ENCODE measurements at places on chromosomes 16 and 17.

DNA sequence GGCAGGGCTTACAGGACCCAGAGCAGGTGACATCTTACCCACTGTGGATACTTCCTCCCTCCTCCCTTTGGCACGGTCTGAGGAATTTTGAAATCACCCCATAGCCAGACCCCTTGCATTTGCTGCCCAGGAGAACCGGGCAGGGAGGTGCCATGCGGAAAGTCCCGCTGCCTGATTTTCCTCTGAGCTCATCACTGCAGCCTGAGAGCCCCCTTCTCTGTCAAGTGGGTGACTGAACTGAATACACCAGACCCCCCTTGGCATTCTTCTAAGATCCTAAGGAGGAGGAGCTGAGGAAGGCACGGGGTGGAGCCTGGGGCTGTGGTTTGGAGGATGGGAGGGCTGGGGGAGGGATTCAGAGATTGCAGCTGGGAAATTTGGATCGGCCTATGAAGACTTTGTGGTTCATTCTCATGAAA, 173.4 kb downstream of the RAB11FIP4 start:
- DNase-seq: no peak

GRCh38 chr16:1708768-1709180, 2.8 kb downstream of the MAPK8IP3 start:
- DNase-seq: no peak

- DNase-seq: no peak
Observed at GRCh38 chr17:9329251-9329921, 246.2 kb downstream of the STX8 start.

DNA sequence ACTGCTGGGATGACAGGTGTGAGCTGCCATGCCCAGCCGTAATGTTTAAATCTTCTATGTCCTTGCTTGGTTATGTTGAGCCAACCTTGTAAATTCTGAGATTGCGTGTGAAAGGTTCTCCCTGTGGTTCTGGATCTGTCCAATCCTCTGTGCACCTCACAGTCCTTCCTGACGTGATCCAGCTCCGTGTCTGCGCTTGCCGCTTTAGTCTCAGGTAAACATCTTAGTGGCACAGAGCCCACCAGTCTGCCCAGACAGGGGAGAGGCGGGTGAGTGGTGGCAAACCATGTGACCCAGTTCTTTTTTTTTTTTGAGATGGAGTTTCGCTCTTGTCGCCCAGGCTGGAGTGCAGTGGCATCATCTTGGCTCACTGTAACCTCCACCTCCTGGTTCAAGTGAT, 13.9 kb downstream of the SLC25A10 start:
- DNase-seq: no peak

- no peak for DNase-seq
Observed at GRCh38 chr17:17508019-17508535, 11.9 kb upstream of the RASD1 start.

DNA sequence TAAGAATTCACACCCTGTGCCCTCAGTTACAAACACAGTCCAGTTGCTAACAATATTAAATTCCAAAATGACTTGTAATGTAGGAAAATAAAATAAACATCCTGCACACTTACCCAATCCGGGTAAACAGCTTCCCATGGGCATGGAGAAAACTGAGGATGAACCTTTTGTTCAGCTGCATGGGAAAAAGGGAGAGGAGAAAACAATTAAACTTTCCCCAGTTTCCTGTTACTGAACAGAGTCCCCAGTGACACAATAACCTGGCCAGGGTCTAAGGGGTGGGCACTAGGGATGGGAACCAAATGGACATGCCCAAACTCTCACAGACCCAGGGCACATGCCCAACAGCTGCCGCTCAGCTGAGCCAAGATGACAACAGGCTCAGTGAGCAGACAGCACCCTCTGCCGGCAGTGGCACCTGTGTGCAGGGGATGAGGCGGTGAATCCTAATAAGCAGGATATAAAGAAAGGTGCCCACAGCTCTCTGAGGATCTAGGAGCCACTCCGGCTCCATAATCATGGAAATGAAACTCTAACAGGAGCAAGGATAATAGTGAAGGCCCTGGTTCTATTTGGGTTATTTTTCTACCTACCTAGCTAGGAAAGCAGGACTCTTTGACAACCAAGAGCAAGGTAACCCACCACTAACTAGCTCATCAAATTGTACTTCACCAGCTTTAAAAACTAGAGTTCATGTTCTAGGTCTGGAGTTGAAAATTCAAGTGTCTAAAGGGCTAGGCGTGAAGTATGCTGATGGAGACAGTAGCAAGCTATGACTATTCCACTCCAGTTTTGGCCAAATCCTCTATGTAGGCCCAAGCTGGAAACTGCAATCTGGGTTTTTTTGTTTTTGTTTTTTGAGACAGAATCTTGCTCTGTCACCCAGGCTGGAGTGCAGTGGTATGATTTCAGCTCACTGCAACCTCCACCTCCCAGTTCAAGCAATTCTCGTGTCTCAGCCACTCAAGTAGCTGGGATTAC, 58.8 kb downstream of the SMG6 start:
- peak; percentile 90 for DNase-seq

DNA sequence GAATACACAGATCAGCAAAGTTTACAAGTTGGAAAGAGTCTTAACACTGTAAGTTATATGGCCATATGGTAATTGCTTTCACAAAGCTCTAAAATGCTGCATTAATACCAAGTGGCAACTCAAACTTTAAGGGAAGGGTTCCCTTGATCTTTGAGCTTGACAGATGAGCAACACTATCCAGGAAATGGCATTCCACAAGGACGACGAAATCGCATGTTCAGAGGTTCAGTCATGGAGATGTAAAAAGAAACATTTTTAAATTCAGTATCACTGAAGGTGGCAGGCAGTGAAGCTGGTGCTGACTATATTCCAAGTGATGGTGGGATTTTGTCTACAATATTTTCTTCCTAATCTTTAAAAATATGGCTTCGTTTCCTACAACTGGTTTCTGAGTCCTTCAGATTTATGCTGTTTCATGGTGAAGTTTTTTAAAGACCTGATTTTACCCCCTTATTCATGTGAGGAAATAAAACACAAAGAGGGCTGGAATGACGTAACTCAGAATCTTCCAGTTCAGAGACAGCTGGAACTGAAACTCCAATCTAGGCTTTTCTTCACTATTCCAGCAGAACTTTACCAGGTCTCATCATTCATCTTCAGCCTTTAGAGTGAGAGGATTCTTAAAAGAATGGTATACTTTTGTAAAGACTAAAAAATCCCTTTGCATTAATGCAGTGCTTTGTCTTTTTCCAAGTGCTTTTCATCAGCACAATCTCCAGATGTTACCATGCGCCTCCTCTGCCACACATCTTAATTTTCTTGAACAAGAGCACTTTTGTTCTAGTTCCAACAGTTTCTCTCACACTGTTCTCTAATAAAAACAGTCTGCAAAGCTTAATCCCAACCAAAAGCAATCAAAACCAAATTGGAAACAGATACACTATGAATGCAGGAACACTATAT, 20.2 kb downstream of the CHCT1 start:
- DNase-seq: no peak

DNA sequence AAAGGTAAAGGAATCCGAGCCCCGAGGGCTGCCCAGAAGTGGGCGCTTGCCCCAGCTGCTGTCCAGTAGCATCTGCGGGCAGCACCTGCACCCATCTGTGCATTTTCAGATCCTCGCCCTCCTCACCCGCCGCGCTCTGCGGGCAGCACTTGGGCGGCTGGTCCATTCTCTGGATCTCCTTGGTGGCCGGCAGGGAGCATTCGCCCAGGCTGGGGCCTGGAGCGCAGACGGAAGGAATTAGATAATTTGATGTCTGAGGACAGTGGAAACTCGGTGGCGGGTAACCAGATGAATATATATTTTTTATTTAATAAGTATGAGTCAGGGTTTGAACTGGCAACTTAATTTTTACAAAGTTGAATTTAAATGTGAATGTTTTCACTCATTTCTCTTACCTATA, 88.5 kb downstream of the NPIPB11 start:
- no peak for DNase-seq

DNA sequence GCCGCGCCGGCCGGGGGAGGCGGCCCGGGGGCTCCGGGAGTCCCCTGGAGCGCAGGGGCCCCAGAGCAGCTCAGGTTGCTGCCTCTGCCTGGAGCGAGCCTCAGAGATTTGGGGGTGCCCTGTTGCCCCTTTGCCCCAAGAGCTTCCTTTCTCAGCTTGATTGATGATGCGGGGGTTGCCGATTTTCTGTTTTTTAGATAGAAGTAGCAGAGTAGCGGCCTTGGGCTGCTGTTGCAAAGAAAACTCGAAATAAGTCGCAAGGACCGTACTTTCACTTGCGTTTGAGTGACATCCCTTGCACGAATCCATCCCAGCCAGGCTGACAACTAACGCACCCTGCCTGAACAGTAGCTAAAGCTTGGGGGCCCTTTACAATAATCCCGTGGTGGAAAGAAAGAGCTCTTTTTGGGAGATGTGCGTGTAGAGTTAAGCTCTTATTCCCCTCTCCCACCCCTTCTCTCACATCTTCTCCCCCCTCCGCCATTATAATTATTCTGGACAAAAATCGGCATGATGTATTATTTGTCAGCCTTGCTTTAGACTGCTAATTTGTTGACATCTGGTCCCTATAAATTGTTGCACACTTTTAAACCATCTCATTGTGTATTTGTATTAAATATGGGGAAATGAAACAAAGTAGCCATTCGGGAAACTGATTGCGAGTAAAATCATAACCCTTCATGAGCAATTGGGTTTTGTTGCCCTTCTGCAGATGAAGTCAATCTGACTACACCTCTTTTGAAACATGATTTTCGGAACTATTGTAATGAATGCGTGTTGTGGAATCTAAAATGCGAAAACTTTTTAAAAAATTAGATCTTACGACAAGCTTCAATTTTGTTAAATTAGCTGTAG, 873 bp downstream of the USP10 start:
- DNase-seq: peak; percentile 42

DNA sequence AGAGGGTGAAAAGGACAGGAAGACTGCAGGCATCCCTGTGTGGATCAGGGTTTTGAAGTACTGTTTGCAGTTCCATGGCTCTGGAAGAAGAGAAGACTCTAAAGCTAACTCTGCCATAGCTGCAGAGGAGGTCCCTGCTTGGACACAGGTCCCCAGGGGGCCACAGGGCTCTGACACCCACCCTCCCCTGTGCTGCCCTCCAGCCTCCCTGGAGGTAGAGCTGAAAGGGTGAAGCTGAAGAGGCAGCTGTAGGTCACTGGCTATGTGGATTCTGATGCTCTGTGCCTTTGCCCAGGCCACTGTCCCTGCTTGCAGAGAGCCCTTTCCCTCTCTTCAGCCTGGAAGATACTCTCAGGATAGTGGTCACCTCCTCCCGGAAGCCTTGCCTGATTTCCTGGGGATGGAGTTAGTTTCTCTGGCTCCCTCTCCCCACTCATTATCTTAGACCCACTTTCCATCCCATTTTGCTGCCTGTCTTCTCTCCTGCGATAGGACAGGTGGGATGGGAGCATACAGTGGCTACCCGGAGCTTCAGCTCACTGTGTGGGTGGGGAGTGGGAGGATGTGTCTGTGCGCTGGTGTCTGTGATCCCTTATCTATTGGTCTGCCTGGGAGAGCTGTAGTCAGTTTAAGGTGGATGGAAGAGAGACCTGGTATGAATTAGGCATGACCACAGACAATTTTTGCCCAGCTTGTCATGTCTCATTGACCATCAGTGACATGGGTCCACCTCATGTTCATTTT, 89.8 kb upstream of the TMEM97 start:
- DNase-seq: no peak

DNA sequence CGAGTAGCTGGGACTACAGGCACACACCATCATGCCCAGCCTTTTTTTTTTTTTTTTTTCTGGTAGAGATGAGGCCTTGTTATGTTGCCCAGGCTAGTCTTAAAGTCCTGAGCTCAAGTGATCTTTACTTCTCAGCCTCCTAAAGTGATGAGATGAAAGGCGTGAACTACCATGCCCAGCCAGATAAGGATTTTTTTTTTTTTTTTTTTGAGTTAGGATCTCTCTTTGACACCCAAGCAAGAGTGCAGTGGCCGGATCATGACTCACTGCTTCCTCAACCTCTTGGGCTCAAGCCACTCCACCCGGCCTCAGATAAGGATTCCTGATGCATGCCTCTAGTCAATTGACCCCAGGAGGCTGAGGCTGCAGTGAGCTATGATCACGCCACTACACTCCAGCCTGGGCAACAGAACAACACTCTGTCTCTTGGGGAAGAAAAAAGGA, 11.2 kb upstream of the PLEKHG4 start:
- no peak for DNase-seq

- DNase-seq: no peak
Observed at GRCh38 chr16:84312783-84313382, 18.2 kb downstream of the WFDC1 start.

GRCh38 chr17:12631076-12631475, 34.6 kb upstream of the MYOCD start:
- no peak for DNase-seq

DNA sequence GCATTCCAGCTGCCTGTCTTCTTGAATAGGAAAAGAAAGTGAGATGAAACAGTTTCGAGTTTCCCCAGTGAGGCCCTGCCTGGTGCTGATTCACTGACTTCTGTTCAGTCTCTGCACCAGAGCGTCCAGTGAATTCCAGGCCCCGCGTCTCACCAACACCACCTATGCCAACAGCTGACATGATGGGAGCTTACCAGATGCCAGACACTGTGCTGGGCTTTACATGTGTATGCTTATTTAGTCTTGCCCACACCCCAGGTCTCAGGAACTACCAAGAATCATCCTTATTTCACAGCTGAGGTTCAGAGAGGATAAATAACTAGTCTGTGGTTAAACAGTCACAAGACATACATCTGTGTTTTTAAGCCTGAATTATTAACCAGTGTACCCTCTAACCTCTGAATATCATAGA, 29.1 kb upstream of the IRX6 start:
- DNase-seq: no peak

GRCh38 chr17:69344939-69345338, 18.0 kb upstream of the ABCA5 start:
- DNase-seq: no peak

DNA sequence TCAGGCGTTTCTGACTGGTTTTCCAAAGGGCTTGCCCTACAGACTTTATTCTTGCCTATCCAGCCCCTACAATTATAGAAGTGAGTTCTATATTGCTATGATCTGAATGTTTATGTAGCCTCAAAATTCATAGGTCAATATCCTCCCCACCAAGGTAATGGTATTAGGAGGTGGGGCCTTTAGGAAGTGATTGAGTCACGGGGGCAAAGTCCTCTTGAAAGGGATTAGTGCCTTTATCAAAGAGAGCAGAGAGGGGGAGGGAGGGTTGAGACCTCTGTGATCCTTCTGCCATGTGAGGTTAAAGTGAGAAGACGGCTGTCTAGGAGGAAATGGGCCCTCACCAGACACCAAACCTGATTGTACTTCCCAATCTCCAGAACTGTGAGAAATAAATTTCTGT, 931 bp upstream of the CPHXL start:
- no peak for DNase-seq

- no peak for DNase-seq
Observed at GRCh38 chr16:68935008-68935407, 91.7 kb downstream of the TANGO6 start.

Data from activated CD4-positive, alpha-beta T cell treated with anti-CD3 and anti-CD28 coated beads, Interleukin-2, amount 50 U/mL, for 48 hours (primary cell).